Muscle of leg (tissue), 16 donors: ENCODE measurements at places on chromosomes 7 and 10. TPM values are rescaled to one million over a fixed set of nuclear protein-coding genes. Genes with fewer than 3 reads are reported as not detected.
A peak's percentile ranks its signal among the peaks of the same experiment; 100 is the strongest.

- peak; percentile 31 for DNase-seq
Observed at GRCh38 chr7:1667566-1668395, 2.3 kb upstream of the ELFN1 start.

DNA sequence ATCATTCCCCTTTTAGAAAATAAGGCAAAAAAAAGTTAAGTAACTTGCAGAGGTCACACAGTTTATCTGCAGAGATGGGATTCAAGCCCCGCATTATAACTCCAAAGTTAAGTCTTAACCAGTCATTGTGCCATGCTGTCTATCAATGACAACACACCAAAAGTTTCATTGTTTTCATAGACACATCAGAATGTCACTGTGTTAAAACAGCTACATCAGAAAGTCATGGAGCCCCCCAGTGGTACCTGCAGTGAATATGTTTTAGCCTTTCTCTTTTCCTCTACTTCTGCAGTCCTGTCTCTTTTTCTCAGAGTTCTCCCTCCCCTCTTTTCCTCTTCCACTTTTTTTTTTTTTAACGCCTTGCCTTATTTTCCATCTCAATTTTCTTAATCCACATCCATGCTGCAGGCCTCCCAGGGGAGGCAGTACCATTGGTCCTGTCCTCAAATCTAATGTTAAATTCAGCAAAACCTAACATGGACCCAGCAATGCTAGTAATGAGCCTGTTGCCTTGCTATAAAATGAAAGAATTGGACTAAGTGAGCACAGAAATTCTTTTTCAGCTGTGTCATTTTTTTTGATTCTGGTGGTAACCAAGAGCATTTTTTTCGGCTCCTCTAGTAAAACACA lies 3.8 kb upstream of the NRCAM start:
- peak; percentile 49 for DNase-seq

GRCh38 chr10:130053561-130053960 lies 57.1 kb downstream of the C10orf143 start:
- no peak for DNase-seq

DNA sequence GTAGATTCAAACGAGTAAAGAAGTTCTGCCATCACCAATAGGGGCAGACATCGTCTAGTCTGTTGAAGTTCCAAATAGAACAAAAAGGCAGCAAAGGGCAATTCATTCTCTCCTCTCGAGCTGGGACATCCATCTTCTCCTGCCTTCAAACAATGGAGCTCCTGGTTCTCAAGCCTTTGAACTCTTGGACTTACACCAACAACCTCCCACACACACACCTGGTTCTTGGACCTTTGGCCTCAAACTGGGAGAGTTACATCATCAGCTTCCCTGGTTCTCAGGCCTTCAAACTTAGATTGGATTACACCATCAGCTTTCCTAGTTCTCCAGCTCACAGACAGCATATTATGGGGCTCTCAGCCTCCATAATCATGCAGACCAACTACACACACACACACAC lies 9.8 kb upstream of the GIMAP5 start:
- no peak for DNase-seq

DNA sequence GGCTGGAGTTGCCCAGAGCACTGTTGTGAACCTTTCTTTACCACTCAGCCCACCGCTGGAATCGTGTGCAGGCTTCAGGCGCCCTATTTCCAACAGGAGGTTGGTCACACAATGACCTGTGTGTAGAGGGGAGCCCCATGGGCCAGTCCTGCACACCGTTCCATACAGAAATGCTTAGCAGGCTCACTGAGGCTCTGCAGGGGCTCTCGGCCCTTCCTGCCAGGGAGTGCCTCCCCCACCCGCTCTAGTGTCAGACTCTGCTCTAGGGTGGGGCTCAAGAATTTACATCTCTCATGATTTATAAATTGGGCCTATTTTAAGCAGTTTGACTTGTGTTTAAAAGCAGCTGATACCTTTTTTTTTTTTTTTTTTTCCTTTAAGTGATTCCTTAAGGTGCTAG lies 42.0 kb downstream of the SHH start:
- no peak for DNase-seq

GRCh38 chr10:89035461-89035860 lies 44.9 kb downstream of the FAS start:
- DNase-seq, result no peak

- DNase-seq, result no peak
Observed at GRCh38 chr7:140679186-140679585, 6.4 kb downstream of the ADCK2 start.

- no peak for DNase-seq
Observed at GRCh38 chr7:142436601-142437000, 178.7 kb upstream of the PRSS58 start.

HOXA3 gene
- 4.7 TPM for total RNA-seq
